ENCODE measurements at places on chromosomes 1 and 21.

DNA sequence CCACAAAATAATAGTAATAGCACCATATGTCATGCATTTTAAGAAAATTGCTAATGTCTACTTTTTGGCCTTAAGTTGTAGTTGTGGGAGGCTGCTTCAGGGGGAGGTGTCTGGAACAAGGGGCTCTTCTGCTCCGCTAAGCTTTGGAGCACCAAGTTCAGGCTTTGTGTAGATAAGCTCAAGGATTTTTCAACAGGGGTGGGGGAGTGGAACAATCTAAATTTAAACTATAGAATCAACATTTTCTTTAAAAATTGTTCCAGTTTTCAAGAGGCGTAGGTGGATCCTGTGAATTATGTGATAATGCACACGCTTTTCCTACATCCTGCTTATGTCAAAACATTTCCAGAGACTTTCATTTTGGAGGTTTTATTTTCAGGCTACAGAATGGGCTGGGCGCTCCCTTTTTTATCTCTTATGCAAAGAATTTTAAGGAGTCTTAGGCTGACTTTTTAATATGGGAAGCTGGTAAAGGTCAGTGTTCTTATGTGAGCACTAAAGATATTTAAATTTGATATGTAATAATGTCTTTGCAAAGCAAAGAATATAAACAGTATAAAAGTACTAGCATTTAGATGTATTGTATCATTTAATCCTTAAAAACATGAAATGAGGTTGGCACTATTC, 9.9 kb downstream of the ATP1A1 start:
- no peak for DNase-seq

DNA sequence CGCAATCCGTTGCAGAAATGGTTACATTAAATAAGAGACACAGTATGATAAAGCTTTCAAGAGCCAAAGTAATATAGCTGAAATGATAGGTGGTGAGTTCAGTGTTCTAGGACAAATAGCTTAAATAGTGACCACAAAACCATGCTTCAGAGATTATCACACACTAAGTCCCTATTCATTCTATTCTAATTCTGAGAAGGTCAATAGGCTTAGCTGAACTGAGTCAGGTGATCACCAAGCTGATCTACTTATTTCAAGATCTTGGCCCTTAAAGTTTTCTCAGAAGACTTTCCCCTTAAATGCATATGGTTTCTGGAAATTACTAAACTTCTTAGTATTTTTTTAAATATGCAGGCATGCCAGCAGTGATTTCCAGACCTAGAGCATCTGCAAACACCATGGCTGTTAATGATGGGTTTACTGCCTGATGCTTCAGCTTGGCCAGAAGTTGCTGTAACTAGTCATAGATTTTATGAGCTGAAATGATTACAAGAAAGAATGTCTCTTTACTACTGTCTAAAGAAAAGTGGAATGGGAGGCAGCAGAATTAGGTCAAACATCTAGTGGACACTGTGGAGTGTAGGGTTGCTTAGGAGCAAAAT, 242.9 kb downstream of the ST6GALNAC3 start:
- no peak for DNase-seq

- DNase-seq: no peak
These were observed 104.4 kb downstream of the PHTF1 start for GRCh38 chr1:113654883-113655282.

- no peak for DNase-seq
These were observed 1.8 kb downstream of the FHL3 start for GRCh38 chr1:38003261-38004250.

- DNase-seq: no peak
These were observed 40.3 kb downstream of the DIRAS3 start for GRCh38 chr1:68010090-68010489.

All from activated naive CD4-positive, alpha-beta T cell treated with anti-CD3 and anti-CD28 coated beads for 36 hours (primary cell).